NCI-H1092 (cell line): ENCODE measurements at places on chromosomes 5 and 9.
A peak's percentile ranks its signal among the peaks of the same experiment; 100 is the strongest.

DNA sequence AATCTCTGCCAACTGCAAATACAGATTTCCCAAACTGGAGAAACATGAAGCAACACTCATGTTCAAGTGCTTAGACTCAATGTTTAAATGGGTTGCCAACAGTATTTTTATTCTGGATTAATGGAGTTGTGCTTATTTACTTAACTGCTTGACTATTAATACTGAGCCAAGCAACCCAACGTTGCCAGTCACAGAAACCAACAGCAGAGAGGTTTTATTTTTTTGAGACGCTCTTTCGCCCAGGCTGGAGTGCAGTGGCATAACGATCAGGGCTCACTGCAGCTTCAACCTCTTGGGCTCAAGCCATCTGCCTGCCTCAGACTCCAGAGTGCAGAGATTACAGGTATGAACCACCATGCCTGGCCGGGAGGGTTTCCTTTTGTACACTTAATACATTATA is 8.5 kb upstream of the TMEM268 start:
- DNase-seq = no peak

GRCh38 chr5:83294246-83294645 is 177.3 kb upstream of the VCAN start:
- DNase-seq = no peak

GRCh38 chr5:14172149-14172795 is 29.1 kb downstream of the TRIO start:
- no peak for DNase-seq

DNA sequence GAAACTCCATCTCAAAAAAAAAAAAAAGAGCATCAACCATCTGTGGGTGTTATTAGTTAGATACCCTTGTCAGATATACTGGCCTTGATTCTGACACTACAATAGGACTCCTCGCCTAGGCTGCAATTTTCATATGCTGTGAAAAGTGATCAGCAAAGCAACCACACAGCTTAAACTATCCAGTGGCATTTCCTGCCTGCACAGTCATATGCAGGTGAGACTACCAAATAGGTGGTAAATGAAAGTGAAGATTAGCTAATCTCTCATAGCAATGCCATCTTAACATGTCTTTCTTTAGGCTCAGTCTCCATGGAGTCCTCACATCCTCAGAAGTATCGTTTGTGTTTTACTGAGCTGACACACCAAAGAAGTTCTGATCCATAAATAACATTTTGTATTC is 40.8 kb downstream of the GRAMD2B start:
- DNase-seq = no peak

DNA sequence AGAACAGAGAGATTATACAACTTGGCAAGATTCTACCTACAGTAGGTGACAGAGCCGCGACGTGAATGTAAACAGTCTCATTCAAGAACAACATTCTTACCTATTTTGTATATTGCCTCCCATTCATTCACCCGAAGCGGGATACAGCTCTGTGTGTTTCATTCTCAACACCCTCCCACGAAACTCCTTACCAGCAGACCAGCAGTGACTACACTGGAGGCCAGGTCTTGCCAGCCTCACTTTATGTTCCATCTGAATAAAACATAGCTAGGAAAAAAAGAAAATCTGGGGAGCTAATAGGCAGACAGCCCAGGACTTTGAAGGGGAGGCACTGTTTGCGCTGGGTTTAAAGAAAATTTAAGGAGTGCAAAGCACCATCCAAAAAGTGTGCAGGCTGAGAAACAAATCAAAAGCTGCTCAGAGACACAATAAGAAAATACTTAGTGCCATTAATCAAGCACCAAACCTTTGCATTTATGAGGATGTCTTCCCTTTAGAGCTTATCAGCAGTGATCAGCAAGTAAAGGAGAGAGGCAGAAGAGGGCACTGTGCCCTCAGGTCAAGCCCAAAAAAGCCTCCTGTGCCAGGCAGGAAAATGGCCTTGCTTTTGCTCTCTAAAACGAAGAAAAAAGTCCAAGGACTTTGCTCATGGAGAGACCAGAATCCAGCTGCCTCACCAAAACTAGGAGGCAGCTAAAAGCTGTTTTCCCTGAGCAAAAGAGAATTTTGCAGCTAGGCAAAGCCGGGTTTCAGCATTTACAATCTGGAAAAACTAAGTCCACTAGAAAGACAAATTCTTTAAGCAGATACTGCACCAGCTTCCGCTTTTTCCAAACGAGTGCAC is 295.1 kb downstream of the BNC2 start:
- DNase-seq = peak; percentile 35

DNA sequence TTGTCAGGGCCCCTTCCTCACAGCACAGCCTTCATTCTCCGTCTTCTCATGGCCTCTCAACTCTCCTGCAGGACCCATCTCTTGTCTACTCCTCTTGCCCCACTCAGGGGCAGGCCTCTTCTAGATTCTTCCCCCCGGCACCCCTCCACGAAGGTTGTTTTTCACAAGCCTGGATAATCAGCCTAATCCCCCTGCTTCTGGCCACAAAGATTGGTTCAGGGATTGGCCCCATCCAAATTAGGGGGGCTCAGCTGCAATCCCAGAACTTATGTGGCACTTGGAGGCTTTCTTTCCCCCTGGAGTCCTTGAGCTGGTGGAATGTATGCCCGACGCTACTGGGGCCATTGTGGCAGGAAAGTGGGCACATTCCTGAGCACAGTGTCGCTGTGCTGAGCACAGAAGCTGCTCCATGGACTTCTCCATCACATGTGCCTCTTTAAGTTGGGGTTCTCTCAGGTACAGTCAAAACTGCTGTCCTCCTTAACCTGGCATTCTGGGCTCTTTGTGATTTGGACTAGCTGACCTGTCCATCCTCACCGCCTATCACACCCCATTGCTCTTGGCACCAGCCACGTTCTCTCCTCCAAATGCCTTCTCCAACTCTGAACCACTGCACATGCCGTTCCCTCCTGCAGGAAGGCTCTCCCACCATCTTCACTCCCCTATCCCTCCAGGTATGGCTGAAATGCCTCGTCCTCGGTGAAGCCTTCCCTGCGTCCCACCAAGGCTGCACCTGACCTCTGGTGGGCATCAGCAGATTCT is 66.8 kb upstream of the RNF130 start:
- no peak for DNase-seq

- no peak for DNase-seq
These were observed 163.8 kb downstream of the SYK start for GRCh38 chr9:90965226-90966030.

DNA sequence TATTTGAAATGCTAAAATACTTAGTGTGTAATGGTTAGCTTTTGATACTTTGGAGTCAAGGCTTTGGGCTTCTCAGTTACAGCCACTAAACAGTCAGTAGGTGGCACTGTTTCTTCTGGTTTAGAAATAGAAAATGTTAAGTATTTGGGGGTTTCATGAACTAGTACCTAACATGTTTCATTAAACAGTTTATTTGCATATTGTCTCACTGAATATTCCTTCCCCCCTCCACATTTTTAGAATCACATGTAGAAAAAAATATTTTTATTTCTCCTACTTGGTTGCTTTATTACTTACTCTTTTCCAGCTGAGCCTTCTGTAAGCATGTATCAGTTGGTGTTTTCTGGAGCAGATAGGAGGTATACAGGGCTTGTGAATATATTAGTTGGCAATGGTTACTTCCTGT is 48.0 kb downstream of the IPO11 start:
- no peak for DNase-seq

GRCh38 chr5:126124706-126125345 is 298.4 kb upstream of the GRAMD2B start:
- no peak for DNase-seq

DNA sequence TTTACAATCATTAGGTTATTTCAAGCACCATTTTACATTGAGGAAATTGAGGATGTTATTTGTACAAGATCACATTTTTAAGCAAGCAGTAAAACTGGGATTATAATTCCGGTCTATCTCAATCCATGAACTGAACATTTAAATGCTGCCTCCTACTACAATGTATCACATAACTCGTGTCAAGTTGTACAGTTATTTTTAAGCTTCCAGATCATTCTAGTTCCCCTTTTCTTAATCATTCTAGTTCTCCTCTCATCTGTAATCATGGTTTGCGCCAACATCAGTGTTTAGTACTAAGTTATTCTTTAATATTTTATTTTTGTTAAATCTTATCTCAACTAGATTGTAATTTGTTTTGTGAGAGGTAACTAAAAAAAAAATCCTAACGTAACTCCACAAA is 2.4 kb upstream of the UHRF2 start:
- no peak for DNase-seq

- no peak for DNase-seq
These were observed 581.0 kb downstream of the TLE1 start for GRCh38 chr9:81108391-81108790.

DNA sequence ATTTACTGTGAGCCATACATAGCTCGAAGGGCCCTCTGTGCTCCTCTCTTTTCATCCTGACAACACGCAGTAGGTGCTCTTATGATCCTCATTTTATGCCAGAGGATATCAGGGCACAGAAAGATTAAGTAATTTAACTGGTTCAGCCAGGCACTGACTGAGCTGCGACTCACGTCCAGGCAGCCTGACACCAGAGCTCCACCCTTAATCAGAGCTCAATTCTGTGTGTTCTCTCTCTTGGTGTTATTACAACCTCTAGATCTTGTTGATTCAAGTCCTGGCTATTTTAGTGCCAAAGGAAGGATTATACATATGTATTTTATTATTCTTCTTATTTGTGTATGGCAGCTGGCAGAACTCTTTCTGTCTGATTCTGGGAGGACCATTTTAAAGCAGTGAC is 59.7 kb downstream of the OSMR start:
- no peak for DNase-seq

- DNase-seq = no peak
These were observed 63.8 kb downstream of the TMEM252 start for GRCh38 chr9:68476847-68477246.

GRCh38 chr9:87585123-87585855 is 87.6 kb downstream of the DAPK1 start:
- DNase-seq = no peak

DNA sequence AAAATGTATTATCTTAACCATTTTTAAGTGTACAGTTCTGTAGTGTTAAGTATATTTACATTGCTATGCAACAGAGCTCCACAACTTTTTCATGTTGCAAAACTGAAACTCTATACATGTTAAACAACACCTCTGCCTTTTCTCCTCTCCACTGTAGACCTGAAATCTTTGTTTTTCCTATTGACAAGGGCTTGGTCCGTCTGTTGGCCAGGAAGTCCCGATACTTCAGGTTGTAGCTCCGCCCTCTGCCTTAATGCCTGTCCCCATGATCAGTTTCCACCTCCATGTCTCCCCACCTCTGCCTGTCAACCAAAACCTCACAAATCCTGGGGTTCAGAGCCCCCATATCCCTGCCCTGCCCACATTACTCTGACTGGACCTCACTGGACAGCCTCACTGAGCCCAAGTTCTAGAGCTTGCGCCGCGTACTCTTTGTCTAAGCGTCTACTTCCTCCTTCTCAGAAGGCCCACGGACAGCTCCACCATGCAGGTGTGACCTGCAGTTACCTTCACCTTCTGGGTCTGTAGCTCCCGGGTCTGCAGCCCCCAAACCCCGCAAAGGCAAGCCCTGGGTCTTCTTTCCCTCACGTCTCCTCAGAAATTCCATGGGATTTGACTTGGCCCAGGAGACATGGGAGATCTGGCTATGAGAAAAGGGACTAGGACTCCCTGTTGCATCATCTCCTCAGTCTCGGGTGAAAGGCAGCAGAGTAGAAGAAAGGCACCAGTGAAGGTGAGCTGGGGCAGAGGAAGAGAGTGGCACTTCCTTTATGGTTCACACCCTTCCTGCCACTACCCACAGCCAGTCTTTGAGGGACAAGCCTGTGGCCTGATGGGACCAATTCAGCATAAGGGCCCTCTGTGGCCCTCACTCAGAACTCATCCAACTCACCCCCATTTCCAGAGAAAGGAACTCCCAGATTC is 8.0 kb downstream of the GLIPR2 start:
- DNase-seq = no peak

- no peak for DNase-seq
These were observed 26.4 kb downstream of the TMOD1 start for GRCh38 chr9:97527626-97528528.

DNA sequence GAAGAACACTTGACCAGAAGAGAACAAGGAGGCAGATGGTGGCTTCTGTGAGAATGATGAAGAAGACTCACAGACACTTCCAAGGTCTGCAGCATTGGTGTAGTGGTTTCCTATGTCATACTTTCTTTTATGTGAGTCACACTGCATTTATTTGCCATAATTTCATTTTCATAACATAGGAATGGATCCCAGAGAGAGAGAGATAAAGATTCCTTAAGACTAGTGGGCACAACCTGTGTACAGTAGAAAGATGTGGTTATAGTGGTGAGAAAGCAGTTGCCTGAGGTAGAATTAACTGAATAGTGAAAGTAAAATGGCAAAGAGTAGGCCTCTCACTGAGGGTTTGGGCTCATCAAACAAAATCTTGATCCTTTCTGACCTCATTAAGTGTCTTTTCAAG is 7.6 kb upstream of the CCDC152 start:
- no peak for DNase-seq

GRCh38 chr9:17587113-17587512 is 8.2 kb downstream of the SH3GL2 start:
- DNase-seq = no peak

- DNase-seq = no peak
These were observed 602.4 kb upstream of the CLINT1 start for GRCh38 chr5:158461240-158461854.

GRCh38 chr5:3994628-3995027 is 399.0 kb downstream of the IRX1 start:
- DNase-seq = no peak

DNA sequence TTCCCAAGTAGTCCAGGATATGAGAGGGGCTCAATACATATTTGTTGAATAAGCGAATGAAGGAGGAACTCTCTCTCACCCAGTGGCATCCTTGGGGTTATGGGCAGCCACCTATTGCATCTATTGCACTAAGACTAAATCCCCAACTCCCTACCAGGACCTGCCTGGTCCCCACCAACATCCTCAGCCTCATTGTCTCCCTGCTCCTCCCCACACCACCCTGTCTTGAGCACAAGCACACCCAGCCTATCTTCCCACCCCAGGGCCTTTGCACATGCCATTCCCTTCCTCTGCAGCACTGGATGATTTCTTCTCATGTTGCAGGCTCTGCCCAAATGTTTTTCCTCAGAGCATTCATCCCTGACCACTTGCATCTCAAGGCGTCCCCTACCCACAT is 133.8 kb downstream of the BARX1 start:
- DNase-seq = no peak

- no peak for DNase-seq
These were observed 1.3 kb downstream of the MAT2B start for GRCh38 chr5:163506726-163507125.

GRCh38 chr9:99066571-99066970 is 38.3 kb upstream of the TGFBR1 start:
- DNase-seq = no peak

DNA sequence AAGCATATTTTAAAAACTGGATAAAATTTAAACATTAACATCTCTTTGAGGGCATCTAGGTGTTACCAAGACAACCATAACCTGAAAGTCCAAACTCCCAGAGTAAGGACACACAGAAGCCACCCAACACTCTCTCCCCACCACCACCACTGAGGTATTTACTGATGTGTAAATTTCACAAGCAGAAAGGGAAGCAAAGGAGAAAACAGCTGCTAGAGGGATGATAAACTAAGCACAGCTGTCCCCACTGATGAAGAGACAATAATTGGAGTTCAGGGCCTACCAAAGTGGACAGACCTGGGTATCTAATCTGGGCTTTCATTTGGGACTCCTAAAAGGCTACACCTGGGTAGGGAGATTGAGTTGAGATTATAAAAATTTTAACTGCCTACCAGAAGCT is 63.6 kb downstream of the FRMD3 start:
- no peak for DNase-seq

GRCh38 chr9:92528522-92528849 is 7.3 kb downstream of the ECM2 start:
- no peak for DNase-seq
